ENCODE measurements at places on chromosomes 2 and 18. TPM values are rescaled to one million over a fixed set of nuclear protein-coding genes. Genes with fewer than 3 reads are reported as not detected.

FHL2 gene
- 37.9 TPM for total RNA-seq

ADCYAP1 gene
- 1.3 TPM for total RNA-seq

GEN1 gene
- 19.6 TPM for total RNA-seq

ANKRD23 gene
- total RNA-seq, result 12.5 TPM

ZFAND2B gene
- total RNA-seq, result 29.2 TPM

SKOR2 gene
- total RNA-seq, result not detected

LHCGR gene
- not detected for total RNA-seq

PPP1R1C gene
- total RNA-seq, result 5.8 TPM

All from mesothelial cell of epicardium (in vitro differentiated cells).